Left kidney (tissue), 8 donors: ENCODE measurements at places on chromosomes 1 and 21.

GRCh38 chr1:224118688-224119087, 4.8 kb downstream of the FBXO28 start:
- DNase-seq: no peak

GRCh38 chr1:70314706-70315304, 39.7 kb downstream of the ANKRD13C start:
- DNase-seq: no peak

GRCh38 chr1:31663622-31664452, 19.2 kb upstream of the PEF1 start:
- peak; percentile 50 for DNase-seq

- no peak for DNase-seq
These were observed 49.7 kb downstream of the SIPA1L2 start for GRCh38 chr1:232579958-232580941.

GRCh38 chr1:162367073-162367472, 9.6 kb downstream of the SPATA46 start:
- DNase-seq: no peak

DNA sequence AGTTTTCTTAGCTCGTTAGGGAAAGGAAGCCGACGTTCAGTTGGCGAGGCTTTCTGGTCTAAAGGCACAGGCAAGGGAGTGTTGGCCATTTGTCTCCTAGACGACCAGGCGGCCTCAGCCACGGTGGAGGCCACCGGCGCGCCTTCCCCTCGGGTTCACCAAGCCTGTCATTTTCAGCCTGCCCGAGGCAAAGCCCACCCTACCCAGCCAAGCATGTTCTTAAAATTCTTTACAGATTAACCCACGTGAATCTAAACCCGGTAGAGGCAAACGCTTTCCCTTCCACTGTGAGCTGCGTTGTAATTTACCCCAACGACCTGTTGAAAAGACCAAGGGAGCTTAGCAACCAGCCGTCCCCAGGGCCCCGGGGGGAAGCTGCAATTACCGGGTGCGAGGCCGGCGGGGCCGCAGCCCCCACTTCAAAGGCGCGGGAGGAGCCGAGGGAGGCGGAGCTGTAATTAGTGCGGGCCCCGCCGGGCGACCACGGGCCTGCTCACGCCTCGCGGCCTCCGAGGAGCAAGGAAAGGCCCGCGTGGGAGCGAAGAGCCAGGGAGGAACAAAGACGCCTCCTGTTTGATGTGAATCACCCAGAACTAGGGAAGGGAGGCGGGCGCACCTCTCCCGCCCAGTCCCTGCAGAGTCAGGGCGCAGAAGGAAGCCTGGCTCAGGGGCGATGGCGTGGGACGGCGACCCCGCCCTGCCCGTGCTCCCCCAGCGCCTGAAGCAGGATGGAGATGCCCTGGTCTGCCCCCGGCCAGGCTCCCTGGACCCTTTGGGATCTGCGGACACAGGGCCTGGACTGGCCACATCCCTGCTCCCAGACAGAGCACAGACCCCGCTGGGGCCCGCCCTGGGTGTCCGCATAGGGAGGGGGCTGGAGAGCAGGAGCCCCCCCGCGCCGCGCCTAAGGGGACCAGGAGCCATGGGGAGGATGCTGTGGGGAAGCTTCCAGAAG, 12.1 kb upstream of the TSPEAR start:
- peak; percentile 72 for DNase-seq

- no peak for DNase-seq
These were observed 80.6 kb upstream of the RAVER2 start for GRCh38 chr1:64664299-64664698.
